ENCODE measurements at places on chromosomes 2 and 18.

DNA sequence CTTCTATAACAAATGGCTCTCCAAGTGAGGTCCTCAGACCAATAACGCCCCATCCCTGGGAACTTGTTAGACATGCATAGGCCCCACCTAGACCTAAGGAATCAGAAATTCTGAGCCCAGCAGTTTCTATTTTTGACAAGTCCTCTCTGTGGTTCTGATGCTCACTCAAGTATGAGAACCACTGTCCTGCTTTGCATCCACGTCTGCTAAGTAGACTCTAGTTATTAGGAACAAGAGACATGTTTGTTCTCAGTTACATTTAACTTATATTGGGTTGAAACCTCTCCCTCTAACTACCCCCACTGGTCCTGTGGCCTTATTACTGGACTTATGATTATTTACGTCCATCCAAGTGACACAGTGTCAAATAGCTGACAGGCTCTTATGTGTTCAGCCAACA, 70.3 kb downstream of the TMEM17 start:
- DNase-seq: no peak

GRCh38 chr2:113197347-113198047, 23.7 kb downstream of the PSD4 start:
- no peak for DNase-seq

DNA sequence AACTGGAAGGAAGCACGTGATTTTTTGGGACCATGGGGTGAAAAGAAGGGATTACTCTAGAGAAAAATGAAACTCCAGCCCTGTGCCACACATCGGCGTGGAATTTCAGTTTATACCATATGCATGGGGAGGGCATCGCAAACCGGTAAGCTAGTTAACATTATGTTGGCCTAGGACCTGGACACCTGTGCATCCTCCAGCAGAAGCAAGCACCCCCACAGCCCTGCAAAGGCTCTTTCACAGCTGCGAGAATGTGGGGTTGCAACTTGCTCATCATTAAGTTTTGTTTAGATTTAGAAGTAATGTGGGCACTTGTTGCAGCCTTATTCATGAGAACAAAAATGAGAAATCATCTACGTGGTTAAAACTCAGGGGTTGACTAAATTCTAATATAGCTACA, 299.2 kb downstream of the PIEZO2 start:
- no peak for DNase-seq

DNA sequence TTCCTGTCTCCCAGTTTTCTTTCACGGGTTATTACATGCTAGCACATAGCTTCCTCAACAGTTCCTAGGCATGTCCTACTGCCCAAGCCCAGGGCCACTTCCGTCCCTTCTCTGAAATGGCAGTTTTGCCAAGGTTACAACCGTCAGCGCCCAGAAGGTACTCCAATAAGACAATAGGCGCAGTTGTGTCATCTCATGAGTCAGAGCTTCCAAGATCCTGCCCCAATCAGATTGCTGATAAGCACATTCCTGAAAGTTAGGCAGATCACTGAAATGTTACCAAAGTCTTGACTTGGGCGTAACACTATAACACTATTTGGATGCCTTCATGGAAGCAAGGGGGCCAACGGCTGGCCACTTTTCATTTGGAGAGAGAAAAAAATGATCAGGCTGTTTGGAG, 34.2 kb downstream of the GKN2 start:
- DNase-seq: no peak

- no peak for DNase-seq
Measured at GRCh38 chr18:26646901-26647300, 98.5 kb upstream of the KCTD1 start.
